ENCODE measurements at places on chromosomes 2 and 18.

- peak; percentile 20 for DNase-seq
Observed at GRCh38 chr18:65620076-65620696, 130.6 kb upstream of the CDH7 start.

DNA sequence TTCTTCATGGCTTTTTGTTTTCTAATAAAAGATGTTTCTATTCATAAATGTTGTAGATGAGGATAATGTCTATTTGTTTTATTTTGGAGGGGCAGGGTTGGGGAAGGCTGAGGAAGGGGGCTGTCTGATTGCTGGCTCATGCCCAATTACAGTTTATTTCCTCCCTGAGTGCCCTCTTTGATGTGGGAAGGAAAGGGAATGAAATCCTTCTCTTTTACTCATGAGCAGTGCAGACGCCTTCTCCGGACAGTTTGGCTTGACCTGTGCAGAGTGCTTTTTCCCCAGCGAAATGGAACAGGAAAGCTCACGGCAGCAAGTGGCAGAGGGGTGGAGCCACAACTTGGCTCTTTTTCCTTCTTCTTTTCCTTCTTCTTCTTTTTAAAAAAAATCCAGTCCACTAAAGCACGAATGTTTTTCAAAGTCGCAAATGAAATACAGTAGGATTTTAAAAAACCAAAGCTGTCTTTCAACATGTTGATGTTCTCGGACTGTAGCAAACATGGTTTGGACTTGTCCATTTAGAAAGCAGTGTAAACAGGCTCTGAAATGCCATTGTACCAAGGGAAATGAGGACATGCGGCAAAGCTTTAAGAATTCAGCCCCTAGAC is 34.5 kb downstream of the RAB31 start:
- no peak for DNase-seq

GRCh38 chr2:98454073-98454472 is 9.4 kb downstream of the INPP4A start:
- DNase-seq = no peak

DNA sequence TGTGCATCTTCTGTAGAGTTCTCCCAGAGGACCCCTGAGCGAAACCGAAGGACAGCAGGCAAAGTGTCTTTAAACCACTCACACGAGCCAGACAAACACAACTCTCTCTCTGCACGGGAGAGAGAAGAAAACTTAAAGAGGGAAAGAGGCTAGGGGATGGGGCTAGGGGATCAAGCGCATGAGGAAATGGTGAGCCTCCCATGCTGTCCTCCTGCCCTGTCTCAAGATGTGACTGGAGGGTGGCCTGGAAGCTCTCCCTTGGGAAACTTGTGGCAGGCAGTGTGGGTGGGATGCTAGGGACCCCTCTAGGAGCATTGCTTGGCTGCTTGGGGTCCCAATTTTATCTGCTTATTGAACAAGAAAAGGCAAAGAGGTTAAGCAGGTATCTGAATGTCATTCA is 44.5 kb downstream of the CYP26B1 start:
- no peak for DNase-seq

DNA sequence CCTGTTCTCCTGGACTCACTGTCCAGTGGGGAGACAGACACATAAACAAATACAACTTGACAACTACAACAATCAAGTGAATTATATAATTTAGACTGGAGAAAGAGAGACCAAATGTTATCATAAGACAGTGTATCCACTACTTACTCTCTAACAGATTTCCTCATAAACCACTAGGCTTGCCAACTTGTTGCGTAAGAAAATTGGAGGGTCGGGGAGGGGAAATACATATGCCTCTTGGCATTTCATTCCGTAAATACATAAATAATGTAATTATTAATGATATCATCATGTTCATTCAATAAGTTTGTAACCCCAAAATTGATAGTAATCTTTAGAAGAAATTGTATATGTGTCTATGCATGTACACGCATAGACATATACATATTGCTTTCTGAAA is 14.9 kb downstream of the RAB6D start:
- no peak for DNase-seq

DNA sequence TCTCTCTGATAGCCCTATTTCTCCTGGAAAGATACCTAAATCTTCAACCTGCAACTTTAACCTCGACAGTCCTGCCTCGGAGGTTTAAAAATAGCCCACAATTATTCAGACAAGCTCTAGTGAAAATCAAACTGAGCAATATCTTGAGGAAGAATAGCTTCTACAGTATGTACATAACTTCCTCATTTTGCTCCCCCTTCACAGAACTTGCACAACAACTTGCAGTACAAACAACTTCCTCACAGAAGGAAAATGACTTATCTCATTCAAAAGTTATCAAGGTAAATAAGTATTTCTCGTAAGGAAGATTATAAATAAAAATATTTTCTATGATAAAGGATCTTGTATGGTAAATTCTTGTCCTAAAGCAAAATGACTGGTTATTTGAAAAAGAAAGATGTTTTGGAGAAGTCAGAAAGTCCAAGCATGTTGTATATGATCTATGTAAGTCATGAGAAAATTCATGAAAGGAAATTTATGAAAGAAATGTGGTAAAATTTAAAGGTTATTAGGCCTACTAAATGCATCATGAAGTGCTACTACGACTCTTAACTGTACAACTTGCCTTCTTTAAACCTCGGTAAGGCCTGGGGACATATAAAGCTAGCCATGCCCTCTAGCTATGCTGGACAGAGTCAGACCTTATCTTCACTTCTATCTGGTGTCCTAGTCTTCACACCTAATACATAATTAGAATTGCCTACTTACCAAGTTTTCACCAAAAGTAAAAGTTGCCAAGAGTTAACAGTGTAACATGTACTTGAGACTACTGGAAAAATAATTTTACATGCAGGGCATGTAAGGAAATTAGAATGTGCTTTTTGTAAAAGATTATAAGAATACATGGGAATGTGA is 394.5 kb downstream of the DLGAP1 start:
- no peak for DNase-seq

DNA sequence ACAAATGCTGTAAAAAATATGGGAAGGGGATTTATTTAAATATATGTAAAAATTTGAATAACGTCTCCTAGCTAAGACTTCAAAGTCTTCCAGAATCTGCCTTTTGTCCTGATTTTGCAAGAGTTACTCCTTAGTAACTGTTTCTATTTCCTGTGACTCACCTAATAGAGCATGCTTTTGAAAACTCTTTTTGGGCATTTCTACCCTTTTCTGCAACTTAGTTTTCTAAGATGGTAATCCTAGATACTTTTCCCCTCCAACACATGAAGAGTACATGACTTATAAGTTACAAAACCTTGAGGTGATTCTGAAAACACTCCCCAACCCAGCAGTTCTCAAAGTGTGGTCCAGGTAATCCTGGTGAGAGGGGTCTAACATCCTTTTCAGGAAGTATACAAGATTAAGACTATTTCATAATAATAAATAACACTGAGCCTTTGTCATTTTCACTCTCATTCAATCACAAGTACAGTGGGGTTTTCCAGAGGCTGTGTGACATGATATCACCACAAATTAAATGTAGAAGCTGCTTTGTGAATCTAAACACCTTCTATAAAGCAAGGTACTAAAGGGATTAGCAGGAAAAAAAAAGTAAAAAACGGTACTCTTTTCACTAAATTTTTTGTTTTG is 31.9 kb downstream of the PPP4R3B start:
- DNase-seq = no peak

- peak; percentile 85 for DNase-seq
Observed at GRCh38 chr2:221573430-221574230, 1.5 kb upstream of the EPHA4 start.

DNA sequence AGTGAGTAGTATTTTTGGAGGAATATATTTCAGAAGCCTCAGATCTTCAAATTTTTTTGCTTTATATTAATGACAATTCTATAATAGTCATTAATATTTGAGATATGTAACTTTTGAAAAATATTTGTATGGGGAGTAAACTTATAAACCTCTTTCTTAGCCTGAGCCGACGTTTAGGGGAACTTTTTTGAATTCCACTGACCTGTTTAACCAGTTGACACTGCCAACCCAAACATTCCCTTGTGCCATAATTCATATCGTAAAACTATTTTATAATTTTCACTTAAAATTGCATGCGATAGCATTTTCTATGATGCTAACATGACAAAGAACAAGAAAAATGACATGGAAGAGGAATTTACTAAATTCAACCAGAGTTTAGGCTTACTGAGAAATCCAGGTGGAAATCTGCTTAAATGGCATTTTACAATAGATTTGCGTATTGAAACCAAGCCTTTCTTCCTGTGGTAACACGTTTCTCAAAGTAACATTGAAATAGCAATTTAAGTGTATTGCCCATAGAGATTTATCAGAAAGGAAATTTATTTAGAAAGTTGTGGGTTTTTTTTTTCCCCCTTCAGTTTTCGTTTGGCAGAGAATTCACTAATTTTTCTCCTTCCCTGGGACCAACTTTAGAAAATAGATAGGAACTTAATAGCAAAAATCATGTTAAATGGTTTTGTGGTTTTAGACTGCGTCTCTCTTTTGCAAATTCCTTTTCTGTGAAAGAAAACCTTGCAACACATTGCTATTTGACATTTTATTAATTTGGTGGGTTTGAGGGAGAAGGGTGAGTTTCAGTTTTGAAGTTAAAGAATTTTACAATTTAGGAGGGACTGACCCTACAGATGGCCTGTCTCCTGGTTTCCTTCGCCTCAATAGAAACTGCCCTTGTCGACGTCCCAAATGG is 77.4 kb downstream of the TANC1 start:
- DNase-seq = no peak

- peak; percentile 82 for DNase-seq
Observed at GRCh38 chr2:25044990-25045389, 3.1 kb downstream of the EFR3B start.

DNA sequence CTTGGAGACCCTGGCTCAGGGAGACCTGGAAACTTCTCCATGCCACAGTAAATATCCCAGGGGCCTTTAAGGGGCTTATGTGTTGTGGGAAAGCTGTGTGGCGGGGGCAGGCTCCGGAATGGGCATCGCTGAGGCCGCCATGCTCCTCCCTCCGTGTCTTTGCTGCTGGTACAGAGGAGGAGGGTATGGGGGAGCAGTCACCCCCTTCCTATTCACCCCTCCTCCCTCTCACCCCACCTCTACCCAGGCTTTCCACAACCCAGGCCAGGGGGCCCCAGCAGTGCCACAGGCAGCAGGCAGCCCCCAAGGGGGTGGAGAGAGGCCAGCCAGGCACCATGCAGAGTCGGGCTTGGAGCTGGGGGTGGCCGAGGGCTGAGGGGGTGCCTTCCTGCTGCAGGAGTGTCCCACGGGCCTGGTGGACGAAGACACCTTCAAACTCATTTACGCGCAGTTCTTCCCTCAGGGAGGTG is 28.0 kb upstream of the FAHD2A start:
- DNase-seq = no peak

GRCh38 chr18:25373432-25374179 is 21.6 kb upstream of the ZNF521 start:
- DNase-seq = no peak

- no peak for DNase-seq
Observed at GRCh38 chr2:130851624-130852382, 15.1 kb downstream of the ARHGEF4 start.

GRCh38 chr2:43210467-43211303 is 15.7 kb downstream of the ZFP36L2 start:
- no peak for DNase-seq

- peak; percentile 84 for DNase-seq
Observed at GRCh38 chr2:26772064-26773001, 8.2 kb downstream of the SLC35F6 start.

DNA sequence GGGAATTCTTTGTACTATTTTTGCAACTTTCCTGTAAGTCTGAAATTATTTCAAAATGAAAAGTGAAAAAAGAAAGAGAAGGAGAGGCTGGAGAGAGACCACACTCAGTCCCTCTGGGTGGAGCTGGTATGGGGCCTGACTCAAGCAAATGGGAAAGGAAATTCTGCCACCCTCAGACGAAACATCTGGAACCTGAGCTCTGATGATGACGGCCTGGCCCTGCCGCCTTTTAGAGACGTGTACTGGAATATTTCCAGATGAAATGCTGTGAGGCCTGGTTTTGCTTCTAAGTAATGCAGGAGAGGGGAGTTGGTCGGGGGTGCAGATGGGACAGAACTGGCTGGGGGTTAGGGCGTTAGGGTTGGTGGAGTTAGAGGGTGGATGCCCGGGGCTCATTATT is 57.4 kb upstream of the GLI2 start:
- no peak for DNase-seq

DNA sequence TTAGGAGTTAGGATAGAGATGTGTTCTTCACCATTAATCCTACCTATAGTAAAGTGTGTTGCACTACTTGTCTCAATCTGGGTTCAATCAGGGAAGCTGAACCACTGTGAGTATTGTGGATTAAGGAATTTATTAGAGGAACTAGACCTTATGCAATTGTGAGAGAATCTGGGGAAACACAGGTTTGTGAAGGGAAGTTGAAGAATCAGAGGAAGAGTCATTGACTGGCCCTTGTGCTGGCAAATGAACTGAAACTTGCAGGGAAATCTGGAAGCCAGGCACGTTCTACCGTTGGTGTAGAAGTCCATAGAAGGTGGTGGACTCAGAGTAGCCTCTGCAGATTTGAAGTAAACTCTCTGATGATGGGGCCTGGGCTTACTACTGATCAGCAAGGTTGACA is 44.7 kb upstream of the HK2 start:
- no peak for DNase-seq

DNA sequence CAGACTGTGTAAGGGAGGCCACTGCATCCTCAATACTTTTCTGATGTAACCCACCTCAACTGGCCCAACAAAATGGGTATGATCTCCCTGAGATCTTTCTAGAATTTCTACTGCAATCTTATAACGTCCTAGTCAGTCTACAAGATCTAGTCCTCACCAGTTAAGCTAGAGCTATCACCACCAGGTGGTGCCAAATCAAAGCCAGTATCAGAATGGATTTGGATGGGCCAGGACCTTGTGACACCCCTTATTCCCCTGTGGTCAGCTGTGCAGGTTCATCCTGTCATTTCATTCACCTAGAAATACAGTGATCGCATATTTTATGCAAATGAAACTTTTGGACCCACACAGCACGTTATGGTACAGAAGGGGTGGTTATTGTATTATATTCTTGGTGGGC is 90.3 kb downstream of the OLA1 start:
- no peak for DNase-seq

DNA sequence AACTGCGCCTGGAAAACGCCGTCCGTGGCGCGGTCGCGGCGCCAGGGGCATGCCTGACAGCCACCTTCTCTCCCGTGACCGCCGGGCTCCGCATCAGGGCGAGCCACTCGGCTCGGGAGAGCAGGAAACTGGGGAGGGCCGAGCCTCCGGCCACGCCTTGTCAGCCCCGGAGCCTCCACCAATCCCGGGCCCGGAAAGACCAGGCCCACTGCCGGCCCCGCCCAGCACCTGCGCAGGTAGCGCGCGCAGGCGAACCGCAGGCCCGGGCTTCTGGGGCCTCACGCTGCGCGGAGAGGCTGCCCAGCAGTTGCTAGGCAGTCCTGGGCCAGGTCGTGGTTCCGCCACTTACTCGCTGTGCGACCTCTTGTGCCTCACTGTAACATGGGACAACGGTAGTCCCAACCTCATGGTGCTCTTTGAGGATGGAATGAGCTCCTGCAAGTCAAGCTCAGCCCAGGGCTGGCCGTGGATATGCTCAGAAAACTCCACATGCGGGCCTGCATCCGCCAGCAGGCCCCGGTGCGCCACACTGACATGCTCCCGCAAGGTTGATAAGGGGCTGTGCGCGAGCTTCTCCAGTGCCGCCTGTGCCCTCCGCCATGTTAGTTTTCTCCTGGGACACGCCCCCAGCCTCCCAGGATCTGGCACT is 97.1 kb downstream of the INHBB start:
- no peak for DNase-seq

- no peak for DNase-seq
Observed at GRCh38 chr2:178395941-178396570, 54.9 kb downstream of the PRKRA start.

All from cerebellum (tissue), 4 donors.